Stimulated activated CD4-positive, alpha-beta T cell treated with anti-CD3 and anti-CD28 coated beads, Interleukin-1b, Interleukin-23, amount 100 ng/mL, for 24 hours (primary cell): ENCODE measurements at places on chromosomes 5 and 9.

DNA sequence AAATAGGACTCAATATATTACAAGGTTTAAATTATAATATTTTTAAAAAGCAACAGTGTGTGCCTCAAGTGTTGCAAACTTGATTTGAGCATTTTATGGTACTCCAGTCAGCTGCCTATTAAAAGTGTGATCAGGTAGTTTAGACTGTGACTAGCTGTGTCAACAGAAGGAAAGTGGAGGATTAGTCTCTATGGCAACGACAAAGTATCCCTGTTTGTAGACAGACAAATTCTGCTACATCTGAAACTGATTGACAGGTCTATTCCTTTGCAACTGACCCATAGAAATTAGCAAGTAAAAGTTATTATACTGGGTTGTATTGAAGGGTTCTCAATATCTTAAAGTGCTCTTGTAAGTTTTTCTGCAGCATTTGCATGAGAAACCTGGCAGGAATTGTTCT lies 249.8 kb upstream of the ARRDC3 start:
- no peak for DNase-seq

GRCh38 chr9:131237291-131237690 lies 39.0 kb downstream of the FAM78A start:
- DNase-seq: no peak

DNA sequence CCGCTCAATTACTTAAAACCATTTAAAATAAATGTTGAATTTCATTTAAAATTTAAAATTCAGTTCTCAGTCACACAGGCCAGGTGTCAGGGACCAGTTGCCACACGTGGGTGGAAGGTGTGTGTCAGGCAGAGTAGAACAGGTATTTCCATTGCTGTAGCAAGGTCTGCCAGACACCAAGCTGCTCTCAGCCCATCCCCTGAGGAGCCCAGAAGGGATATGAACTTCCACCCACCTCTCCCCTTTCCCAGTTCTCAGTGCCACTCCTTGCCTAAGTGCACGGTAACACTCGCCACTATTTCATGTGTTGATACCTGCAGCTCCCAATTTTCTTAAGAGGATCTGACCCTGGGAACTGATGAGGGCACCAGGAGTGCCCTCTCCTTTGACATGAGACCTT lies 12.7 kb downstream of the SYK start:
- DNase-seq: no peak

- no peak for DNase-seq
Observed at GRCh38 chr9:133252301-133253020, 22.5 kb downstream of the ABO start.
